ENCODE measurements at places on chromosomes 13 and 19. TPM values are rescaled to one million over a fixed set of nuclear protein-coding genes. Genes with fewer than 3 reads are reported as not detected.

DNA sequence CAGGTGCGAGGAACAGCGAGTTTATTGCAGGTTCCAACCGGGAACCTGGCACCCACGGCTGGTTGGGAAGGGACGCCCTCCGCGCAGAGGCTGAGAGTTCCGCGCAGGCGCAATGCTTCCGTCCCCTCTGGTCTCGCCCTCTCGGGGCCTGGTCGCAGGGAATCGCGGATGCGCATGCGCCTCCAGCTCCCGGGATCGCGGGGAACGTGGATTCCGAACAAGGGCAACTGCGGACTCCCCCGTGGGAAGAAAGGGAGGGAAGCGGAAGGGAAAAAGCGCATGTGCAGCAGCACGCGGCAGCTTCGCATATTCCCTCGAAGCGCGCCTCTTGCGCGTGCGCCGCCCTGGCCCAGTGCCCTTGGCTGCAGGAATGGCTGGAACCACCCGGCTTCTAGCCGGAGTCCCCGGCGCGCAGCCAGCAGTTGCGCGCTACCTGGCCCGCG, 1.1 kb downstream of the TSSK6 start:
- H3K4me3 ChIP-seq, result no peak overlapping the region
- H3K36me3 ChIP-seq, result peaks cover 9% of the 10 kb centered on the region
- no peaks in the 10 kb centered on the region for H3K27me3 ChIP-seq
- peaks cover 5% of the 10 kb centered on the region for H3K4me1 ChIP-seq
- DNase-seq, result no peak

DNA sequence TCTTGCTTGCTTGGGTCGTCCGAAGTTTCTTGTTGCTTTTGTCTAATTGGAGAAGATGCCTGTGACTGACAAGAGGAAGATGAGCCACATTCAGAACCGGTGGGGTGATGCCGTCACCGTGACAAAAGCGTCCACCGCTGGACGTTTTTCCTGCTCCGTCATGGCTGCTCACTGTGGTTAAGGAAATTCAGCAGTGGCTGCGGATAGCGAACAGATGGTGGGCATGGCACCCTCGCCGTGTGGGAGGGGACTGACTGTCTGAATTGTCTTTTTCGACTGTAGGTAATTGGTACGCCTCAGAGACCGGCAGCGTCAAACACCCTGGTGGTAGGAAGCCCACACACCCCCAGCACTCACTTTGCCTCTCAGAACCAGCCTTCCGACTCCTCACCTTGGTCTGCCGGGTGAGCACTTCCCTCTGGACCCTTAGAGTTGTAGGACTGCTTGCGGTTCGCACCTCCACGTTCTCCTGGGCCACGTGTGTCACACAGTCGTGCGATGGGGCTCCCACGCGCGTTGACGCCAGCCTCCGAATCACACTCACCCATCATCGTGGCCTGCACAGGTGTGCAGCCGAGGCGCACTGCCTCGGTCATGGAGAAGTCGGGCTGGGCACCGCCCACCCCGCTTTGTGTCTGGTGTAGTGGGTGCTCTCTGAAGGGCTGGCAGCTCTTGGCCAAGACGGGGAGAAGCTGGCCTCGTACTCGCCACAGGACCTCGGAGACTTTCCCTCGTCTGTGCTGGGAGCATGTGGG, 26.5 kb downstream of the ATP4B start:
- H3K36me3 ChIP-seq, result peaks cover 51% of the 10 kb centered on the region
- H3K27ac ChIP-seq, result no peak overlapping the region
- H3K4me3 ChIP-seq, result no peak overlapping the region
- peaks cover 6% of the 10 kb centered on the region for H3K4me1 ChIP-seq

GRCh38 chr19:50427997-50428425, 4.7 kb upstream of the MYBPC2 start:
- H3K27me3 ChIP-seq, result no peaks in the 10 kb centered on the region
- no peaks in the 10 kb centered on the region for H3K36me3 ChIP-seq
- DNase-seq, result peak; percentile 75
- H3K4me1 ChIP-seq, result peaks cover 21% of the 10 kb centered on the region
- peak overlapping the region; percentile 29 for H3K4me3 ChIP-seq

- H3K4me1 ChIP-seq, result peaks cover 2% of the 10 kb centered on the region
- no peak overlapping the region for H3K27ac ChIP-seq
- H3K27me3 ChIP-seq, result no peaks in the 10 kb centered on the region
- DNase-seq, result peak; percentile 80
These were observed 75.8 kb downstream of the TBC1D4 start for GRCh38 chr13:75405976-75406703.

DNA sequence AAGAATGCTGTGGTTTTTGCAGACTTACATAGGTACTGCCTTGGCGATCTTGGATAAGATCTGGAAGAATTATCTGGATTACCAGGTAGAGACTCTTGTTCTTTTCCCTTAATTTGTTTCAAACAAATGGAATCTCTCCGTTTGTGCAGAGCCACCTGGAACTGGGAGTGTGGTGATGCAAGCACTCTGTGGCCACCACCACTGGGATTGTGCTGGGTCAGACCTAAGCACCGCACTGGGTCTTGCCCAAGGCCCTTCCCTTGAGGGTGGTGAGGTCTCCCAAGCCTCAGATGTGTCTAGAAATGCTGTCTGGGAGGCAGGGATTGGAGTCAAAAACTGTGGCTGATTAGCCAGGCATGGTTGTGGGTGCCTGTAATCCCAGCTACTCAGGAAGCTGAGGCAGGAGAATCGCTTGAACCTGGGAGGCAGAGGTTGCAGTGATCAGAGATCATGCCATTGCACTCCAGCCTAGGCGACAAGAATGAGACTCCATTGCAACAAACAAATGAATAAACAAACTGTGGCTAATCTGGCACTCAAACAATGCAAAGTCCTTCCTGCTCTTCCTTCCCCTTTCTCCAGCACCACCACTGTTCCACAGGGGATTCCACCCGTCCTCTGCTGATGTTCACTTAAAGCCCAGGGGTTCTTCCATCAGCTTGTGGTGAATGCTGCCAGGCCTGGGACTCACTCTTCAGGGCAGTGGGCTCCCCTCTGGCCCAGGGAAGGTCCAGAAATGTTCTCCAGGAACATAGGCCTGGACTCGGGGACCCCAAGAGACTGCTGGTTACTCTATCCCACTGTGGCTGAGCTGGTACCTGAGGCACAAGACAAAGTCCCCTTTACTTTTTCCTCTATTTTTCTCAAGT, 10.8 kb upstream of the CEACAM1 start:
- H3K27me3 ChIP-seq, result peaks cover 7% of the 10 kb centered on the region
- no peak overlapping the region for H3K4me3 ChIP-seq
- no peaks in the 10 kb centered on the region for H3K4me1 ChIP-seq
- H3K27ac ChIP-seq, result no peak overlapping the region
- H3K36me3 ChIP-seq, result no peaks in the 10 kb centered on the region
- DNase-seq, result no peak

GRCh38 chr19:41298348-41298964, 11.5 kb upstream of the CCDC97 start:
- DNase-seq, result no peak
- no peak overlapping the region for H3K27ac ChIP-seq
- H3K4me3 ChIP-seq, result no peak overlapping the region
- H3K4me1 ChIP-seq, result no peaks in the 10 kb centered on the region
- peaks cover 99% of the 10 kb centered on the region for H3K36me3 ChIP-seq

DNA sequence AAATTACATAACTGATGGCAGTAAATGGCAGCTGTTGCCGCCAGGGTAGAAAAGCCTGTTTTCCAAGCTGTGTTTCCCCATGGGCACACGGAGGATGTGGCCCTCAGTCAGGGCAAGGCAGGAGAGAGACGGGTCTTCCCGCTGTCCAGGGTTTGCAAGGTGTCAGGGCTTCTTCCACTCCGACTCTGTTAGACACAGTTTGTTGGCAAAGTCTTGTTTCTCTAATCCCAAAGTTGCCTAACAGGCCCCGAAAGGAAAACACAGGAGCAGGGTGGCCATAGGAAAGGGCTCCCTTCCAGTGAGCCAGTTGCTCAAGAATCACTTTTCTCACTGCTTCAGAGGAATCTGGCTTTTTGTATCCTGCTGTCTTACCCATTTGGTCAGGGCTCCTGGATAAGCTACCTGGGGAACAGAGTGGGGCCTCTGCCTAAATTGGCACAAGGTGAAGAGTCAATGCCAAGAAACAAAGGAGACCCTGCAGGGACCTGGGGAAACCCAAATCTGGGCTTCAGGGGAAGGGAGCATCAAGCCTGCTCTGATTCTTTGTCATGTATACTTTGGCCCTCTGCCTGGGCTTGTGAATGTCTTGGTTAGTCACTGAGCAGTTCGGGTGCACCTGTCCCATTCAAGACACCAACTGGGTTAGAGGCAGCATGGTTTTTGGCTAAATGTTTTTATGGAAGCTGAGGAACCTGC, 29.0 kb upstream of the CXCL17 start:
- no peaks in the 10 kb centered on the region for H3K27me3 ChIP-seq
- no peak overlapping the region for H3K4me3 ChIP-seq
- no peak overlapping the region for H3K27ac ChIP-seq
- no peak for DNase-seq
- H3K36me3 ChIP-seq, result no peaks in the 10 kb centered on the region
- peaks cover 13% of the 10 kb centered on the region for H3K4me1 ChIP-seq

DNA sequence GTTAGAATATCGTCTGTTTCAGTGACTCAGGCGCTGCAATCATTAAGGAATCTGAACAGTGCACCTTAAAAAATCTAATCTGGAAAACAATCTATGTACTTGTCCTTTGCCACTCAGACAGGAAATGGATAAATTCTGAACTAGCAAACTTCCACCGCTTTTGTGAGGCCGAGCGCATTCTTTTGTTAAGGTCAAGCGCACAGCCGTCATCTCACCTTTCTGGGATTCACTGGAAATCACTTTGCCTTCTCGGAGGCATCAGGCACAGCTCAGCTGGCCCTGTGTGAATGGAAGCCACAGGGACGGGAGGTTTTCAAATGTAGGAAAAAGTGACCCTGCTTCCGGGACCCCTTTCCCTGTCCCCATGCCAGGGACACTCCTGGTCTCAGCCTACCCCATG, 28.2 kb upstream of the SPACA7 start:
- H3K4me1 ChIP-seq, result peaks cover 15% of the 10 kb centered on the region
- DNase-seq, result no peak
- H3K4me3 ChIP-seq, result no peak overlapping the region
- H3K27ac ChIP-seq, result no peak overlapping the region

Gene APOC1
- total RNA-seq, result 5.5 TPM

Gene CYP2S1
- total RNA-seq, result 0.24 TPM

Gene OR4F17
- not detected for total RNA-seq

Gene FFAR2
- not detected for total RNA-seq

Data from A673 (cell line).